NCI-H510A (cell line): ENCODE measurements at places on chromosomes 1 and 21.

- peak; percentile 73 for DNase-seq
These were observed 48.3 kb upstream of the C1orf174 start for GRCh38 chr1:3948344-3948743.

GRCh38 chr1:61447968-61448430 lies 276.9 kb downstream of the TM2D1 start:
- no peak for DNase-seq

DNA sequence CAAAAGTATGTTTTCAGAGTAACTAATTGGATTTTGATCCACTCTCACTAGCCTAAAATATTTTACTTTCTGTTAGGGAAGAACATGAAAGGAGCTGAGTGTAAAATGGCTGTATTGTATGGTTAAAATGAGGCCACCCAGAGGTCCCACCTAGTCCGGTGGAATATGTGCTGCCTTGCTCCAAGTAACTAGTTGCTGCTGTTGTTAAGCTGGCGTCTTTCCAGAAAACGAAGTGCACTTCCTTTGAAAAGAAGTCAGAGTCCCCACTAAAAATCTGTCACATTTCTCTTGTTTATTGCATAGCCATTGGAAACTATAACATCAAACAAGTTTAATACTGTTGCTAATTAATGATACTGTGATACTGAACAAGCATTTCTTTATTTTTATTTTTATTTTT lies 3.2 kb downstream of the SLC25A33 start:
- no peak for DNase-seq

GRCh38 chr1:230957580-230957989 lies 21.1 kb downstream of the TTC13 start:
- DNase-seq: no peak

- no peak for DNase-seq
These were observed 27.1 kb downstream of the RNF115 start for GRCh38 chr1:145796753-145797152.

DNA sequence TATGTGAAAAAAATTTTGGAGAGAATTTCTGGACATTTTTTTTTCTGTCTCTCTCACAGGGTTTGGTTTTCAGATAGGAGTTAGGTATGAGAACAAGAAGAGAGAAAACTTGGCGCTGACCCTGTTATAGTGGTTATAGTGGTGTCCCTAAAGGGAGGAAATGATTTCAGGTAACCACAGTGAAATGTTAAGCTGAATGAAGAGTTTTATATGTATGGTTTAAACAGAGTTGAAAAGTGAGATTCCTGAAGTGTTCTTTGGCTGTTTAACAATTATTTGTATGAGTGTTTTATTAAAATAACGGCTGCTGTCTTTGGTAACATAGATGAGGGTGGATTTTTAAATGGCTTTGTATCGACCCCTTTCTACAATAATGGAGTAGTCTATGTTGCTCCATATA lies 6.3 kb downstream of the RBM15 start:
- DNase-seq: no peak

GRCh38 chr1:200969726-200970561 lies 53.6 kb downstream of the KIF21B start:
- DNase-seq: no peak

DNA sequence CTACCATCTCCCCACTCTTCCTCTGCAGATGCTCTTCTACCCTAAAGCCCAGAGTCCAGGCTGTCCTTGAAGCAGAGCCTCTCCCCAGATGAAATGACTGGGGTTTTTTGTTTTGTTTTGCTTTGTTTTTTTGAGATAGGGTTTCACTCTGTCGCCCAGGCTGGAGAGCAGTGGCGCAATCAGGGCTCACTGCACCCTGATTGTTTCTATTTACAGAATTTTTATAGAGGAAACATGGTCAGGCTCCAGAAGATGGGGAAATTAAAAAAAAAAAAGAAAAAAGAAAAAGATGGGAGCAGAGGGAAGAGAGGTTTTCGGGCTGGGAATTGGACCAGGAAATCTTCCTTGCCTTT lies 43.7 kb upstream of the ZNF281 start:
- DNase-seq: no peak

DNA sequence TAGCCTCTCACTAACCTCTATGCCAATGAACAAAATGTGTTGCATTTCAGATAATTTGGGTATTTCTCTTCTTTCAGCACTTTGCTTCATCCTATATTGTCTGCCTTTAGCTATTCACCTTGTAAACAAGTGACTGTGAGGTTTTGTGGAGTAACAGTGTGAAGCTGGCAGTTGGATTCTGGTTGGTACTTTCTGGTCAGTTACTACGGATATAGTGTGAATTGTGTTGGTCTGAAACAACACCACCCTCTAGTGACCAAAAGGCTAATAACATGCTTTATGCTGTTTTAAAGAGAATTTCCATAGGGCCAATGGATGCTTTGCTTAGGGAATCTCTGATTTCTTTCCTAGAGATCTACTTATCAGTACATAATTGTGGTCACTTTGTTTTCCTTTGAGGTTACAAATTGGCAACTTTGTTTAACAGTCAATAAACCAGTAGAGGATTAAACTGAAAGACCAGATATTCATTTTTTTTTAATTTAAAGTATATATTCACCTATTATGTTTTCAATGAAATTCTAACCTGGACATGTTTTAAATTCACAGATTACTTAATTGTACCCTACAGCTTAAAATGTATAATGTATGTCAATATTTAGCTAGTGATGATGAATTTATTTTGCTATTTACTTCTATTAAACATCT lies 2.5 kb upstream of the PTGER3 start:
- peak; percentile 20 for DNase-seq

- DNase-seq: no peak
These were observed 34.7 kb upstream of the RIPK4 start for GRCh38 chr21:41801321-41802197.
